ENCODE measurements at places on chromosomes 4 and X.

DNA sequence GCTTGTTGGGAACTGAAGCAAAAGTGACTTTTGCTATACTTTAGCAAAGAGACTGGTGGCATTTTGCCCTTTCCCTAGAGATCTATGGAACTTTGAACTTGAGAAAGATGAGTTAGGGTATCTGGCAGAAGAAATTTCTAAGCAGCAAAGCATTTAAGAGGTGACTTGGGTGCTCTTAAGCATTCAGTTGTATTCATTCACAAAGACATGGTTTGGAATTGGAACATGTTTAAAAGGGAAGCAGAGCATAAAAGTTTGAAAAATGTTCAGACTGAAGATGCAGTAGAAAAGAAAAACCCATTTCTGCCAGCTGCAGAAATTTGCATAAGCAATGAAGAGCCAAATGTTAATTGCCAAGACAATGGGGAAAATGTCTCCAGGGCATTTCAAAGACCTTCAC lies 21.6 kb downstream of the AIMP1 start:
- no peak for DNase-seq

DNA sequence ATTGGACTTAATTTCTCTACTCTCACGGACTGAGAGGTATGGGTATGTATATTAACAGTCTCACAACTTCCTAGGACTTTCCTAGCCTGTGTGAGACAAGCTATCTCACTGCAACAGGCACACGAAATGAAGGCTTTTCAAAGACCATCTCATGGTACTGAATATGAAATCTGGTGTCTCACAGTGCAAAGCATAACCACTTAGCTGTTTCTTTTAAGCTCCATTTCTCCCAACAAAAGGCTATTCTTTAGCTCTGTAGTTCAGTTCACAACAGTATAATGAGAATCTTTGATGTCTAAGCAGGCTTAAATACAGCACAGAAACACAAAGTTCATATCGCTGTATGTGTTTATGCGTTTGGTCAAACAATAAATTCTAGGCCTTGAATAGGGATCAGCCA lies 116.2 kb upstream of the PCDH18 start:
- DNase-seq, result no peak

DNA sequence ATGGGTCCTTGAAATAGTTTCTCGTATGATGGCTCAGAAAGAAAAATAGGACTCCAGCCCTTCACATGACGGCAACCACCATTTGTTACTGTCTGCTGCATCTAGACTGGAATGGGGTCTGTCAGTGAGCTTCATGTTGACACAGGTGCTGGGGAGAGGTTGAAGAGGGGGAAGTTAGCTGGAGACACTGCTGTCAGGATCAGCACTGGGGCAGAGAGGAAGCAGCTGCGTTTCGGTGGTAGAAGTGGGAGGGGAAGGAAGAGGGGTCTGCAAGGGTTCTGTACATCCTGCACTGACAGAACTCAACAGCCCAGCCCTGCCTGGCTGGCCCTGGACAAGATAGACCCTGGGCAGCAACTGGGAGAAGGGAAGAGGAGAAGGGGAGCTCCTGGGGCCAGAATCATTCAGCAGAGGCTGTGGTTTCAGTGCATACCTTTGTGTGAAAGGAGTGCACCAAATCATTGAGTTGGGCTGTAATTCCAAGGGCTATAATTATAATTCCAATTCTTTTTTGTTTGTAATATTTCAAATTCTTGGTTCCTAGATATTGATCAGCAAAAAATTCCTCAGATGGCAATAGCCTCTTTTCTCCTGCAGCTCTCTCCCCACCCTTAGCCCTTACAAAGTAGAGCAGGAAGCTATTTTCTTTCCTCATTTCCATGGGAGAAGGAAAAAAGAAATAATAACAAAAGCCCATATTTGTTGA lies 119.4 kb upstream of the C1GALT1C1 start:
- no peak for DNase-seq

- no peak for DNase-seq
These were observed 26.0 kb downstream of the AMTN start for GRCh38 chr4:70544279-70544868.

DNA sequence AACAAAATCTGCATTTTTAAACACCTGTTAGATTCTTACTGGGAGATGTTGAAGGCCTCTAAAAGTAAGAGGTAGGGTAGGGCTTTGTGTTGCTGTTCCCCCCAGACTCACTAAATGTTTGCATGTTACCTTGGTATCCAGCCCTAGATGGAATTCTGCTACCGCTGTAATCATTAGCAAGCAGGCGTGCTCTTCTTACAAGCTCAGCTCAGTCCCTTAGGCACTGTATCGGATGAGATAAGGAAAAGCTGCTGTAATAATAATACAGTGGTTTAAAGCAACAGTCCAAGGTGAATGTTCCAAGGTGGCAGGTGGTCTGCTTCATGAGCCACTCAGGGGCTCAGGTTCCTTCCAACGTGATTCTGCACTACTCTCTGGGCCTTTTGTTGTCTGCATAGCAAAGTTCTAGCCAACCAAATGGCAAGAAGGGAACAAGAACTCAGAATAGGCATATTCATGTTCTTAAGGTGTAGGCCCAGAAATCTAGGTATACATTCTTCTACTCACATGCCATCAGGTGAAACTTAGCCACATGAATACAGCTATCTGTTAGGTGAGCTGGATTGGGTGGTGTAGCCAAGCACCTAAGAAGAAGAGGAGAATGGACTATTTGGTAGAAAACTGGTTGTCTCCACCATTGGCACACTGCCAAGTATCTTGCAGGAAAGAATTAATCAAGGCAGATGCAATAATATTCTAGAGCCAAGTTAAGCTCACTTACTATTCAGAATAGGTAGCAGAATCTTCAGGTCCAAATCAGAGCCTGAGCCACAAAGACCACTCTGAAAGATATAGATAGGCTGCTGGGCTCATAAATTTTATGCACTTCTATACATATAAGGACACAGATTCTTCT lies 46.0 kb downstream of the COQ2 start:
- no peak for DNase-seq

DNA sequence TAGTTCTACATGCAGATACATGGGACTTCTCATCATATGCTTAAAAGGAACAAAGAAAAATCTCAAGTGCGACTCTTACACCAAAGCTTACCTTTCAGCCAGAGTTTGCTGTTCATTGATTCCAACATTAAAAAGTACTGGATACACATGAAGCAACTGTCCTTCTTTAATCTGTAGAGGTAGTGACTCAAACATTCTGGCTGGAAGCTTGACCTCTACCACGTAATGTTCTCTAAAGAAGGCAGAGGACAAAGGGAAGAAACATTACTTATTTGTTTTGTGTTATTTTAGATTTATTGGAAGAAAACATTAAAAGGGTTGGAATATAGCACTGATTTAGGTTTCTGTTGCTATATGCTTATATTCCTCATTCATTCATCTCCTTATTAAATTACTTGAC lies 476.1 kb downstream of the IL15 start:
- DNase-seq, result no peak

DNA sequence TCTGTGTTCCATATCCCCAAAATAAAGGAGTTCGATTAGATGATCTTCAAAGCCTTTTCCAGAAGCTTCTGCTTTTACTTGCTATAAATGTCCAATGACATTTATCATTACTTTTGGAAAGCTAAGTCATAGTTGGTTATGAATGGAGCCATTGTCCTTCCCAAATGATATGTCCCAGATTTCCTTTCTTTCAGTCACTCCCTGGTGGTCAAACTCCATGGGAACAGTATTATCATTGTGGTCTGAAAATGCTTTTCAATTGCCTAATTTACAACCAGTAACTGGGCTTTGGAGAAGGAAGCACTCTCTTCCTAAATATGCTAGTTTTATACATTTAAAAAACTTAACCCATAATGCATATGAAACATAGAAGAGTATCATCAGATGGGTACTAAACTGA lies 571.5 kb upstream of the AMOT start:
- no peak for DNase-seq

DNA sequence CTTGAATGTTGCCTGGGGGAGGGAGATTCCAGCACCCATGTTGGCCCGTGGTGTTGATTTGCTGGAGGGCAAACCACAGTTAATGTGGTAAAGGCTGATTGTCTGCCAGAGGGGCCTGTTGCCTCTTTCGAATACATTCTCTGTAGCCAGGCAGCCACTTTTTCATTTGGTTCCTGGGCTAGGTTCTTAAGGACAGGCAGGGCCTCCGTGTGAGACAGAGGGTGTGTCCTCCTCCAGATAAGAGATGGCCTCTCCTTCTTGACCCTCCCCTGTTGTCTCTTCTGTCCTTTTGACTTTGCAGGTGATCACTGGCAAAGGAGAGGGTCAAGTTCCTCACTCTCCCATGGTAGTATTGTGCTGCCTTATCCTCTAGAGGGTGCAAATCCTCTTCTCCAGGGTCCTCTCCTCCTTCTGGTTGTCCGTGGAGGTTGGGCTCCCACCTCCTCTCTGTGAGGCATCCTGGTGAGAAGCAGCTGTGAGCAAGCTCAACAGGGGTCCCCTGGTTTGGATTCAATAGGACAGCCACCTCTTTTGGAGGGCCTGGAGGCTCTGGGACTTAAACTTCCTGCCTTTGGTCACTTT lies 44.9 kb downstream of the ZNF182 start:
- peak; percentile 39 for DNase-seq

DNA sequence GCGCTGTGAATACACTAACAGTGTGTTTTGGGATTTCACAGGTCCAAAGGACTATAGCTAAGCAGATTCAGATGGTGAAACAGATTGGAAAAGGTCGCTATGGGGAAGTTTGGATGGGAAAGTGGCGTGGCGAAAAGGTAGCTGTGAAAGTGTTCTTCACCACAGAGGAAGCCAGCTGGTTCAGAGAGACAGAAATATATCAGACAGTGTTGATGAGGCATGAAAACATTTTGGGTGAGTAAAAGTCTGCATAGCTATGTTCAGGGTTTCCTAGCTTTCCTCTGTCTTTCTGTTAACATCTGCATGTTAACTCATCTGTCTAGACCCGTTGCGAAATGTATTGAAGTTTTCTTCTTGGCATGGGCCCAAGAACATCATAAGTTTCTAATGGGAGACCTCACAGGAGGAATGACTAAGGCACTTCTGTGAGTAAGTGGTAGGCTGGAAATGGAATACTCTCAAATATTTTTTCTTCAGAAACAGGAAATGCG lies 372.1 kb downstream of the BMPR1B start:
- no peak for DNase-seq

GRCh38 chrX:78517124-78517523 lies 142.0 kb downstream of the RTL3 start:
- DNase-seq, result peak; percentile 83

- DNase-seq, result no peak
These were observed 235.7 kb downstream of the DACH2 start for GRCh38 chrX:86383681-86384540.

DNA sequence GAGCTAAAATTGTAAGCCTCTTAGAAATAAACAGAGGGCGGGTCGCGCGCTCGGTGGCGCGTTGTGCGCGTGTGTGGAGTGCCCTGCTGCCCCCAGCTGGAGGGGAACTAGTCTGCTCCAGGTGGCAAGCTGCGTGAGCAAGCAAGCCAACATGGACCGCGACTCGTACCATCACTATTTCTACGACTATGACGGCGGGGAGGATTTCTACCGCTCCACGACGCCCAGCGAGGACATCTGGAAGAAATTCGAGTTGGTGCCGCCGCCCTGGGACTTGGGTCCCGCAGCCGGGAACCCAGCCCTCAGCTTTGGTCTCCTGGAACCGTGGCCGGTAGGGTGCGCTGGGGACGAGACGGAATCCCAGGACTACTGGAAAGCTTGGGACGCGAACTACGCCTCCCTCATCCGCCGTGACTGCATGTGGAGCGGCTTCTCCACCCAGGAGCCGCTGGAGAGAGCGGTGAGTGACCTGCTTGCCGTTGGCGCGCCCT lies 66.1 kb downstream of the DNAAF6 start:
- no peak for DNase-seq

- no peak for DNase-seq
These were observed 61.9 kb downstream of the COX18 start for GRCh38 chr4:73007526-73008100.

DNA sequence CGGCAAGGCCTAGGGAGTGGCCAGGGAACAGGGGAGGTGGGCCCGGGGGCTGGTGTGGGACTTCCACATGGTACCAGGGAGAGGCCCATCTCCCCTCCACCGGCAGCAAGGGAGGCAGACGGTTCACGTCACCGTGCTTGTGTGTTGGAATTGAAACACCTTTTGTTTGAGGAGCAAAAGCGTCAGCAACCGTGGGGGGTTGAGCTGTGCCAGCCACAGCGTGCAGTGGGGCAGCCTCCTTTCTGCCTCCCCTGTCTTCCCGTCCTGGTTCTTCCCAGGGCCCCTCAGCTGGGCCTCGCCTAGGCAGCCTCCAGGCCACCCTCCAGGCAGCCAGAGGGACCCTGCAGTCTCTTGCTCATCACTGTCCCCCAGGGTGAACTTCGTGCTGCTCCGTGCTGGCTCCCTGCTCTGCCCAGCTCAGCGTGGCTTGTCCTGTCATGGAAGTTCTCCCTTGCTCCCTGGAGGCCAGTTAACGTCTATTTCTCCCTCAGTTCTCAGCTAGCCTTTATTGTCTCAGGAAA lies 32.1 kb upstream of the HGFAC start:
- no peak for DNase-seq

DNA sequence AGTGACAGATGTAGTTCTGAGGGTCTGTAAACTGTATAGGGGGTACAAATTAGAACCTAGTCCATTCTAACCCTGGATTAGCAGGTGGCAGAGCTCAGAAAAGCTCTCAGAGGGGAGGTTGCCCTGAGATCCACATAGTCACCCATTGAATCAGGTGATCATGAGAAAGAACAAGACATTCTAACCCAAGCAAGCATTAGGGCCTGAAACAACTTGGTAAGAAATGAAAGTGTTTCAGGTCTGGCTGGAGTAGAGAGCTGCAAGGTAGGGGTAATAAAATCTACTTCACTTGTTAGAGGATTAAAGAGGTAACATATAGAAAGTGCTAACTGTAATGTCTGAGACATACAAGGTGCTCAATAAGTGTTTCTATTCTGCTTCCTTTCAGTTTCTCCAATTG lies 8.8 kb upstream of the BMP2K start:
- no peak for DNase-seq

- DNase-seq, result no peak
These were observed 35.7 kb downstream of the PARM1 start for GRCh38 chr4:74968456-74969164.

DNA sequence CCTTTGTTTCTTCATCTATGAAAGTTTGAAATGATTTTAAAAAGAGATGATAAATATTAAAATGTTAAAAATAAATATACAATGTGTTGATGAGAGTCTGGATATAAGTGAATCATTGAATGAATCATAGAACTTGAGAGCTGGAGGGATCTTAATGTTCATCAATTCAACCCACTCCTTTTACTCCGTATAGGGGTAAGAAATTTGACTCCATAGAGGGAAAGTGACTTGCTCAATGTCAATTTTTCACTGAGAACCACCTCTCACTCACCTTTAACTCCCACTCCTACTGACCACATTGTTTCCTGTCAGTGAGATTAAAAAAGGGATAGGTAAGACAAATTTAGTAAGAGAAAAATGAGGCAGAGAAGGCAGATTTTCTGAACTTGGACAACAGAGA lies 557.2 kb upstream of the GRIA3 start:
- no peak for DNase-seq

DNA sequence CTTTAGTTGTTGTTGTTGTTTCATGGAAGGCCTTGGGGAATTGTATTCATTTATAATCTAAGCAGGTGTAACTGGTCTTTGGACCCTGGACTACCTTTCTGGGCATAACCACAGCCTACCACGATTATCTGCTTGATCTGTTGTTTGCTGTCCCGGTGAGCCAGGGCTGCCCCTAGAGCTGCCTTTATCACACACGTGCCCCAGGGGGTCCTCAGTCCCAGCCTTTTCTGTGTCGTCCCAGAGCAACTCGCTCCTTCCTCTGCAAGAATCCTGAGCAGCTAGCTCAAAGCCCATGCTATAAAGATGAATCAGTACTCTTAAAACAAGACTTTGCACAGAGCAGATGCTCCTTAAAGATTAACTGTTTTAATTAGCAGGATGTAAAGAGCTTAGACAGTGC lies 273.2 kb downstream of the EVC2 start:
- no peak for DNase-seq

- DNase-seq, result no peak
These were observed 206.2 kb downstream of the PABPC4L start for GRCh38 chr4:133995243-133995960.

Measured in CD4-positive, alpha-beta T cell treated with Interleukin-21 for 1 hour (primary cell).